ENCODE measurements at places on chromosomes 16 and 17.

- no peak for DNase-seq
Measured at GRCh38 chr16:83402967-83403366, 404.8 kb upstream of the HSBP1 start.

DNA sequence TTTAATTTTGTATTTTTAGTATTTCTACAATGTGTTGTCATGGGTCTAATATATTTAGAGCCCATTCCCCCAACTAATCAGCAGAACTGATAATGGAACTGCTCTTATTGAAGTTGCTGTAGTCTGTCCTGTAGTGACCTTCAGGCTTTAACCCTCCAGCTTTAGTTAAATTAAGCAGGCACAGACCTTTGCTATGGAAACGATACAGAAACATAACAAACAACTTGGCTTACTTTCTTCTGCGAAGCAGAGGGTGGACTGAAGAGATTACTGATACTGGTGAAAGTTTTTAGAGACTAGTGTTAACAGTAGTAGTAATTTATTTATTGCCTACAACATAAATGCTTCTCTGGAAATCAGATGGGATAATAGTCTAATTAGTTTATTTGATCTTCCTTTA, 61.4 kb downstream of the NFATC3 start:
- no peak for DNase-seq

GRCh38 chr16:10521681-10522274, 58.6 kb downstream of the EMP2 start:
- DNase-seq, result no peak

GRCh38 chr17:45409659-45410076, 23.0 kb downstream of the ARHGAP27 start:
- no peak for DNase-seq

GRCh38 chr17:5841862-5842261, 228.3 kb upstream of the WSCD1 start:
- no peak for DNase-seq

- no peak for DNase-seq
Measured at GRCh38 chr17:75640556-75641119, 7.4 kb downstream of the SMIM5 start.

GRCh38 chr17:31211352-31212012, 85.6 kb downstream of the OMG start:
- DNase-seq, result no peak

GRCh38 chr17:60311936-60312335, 80.0 kb downstream of the USP32 start:
- DNase-seq, result no peak

All from thoracic aorta (tissue), 2 donors.